ENCODE measurements at places on chromosomes 5 and 9.

GRCh38 chr5:132226516-132227234 is 978 bp downstream of the P4HA2 start:
- peak; percentile 25 for DNase-seq

DNA sequence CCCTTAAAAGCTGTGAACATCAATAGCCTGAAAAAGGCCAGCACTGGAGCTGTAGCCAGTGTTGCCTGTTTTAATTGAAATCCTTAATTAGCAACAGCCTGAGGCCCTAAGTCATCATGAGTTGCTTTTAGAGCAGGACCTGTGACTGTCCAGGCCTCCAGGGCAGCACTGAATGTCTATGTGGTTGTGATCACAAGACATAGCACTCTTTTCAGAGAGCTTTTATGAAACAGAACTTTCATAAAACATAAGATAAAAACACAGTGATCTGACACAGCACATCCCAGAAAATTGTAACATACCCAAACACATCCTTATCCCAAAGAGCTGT is 85.5 kb upstream of the MYO10 start:
- no peak for DNase-seq

GRCh38 chr9:96523374-96523773 is 73.4 kb downstream of the HABP4 start:
- no peak for DNase-seq

GRCh38 chr5:8050616-8051175 is 181.7 kb downstream of the MTRR start:
- no peak for DNase-seq

DNA sequence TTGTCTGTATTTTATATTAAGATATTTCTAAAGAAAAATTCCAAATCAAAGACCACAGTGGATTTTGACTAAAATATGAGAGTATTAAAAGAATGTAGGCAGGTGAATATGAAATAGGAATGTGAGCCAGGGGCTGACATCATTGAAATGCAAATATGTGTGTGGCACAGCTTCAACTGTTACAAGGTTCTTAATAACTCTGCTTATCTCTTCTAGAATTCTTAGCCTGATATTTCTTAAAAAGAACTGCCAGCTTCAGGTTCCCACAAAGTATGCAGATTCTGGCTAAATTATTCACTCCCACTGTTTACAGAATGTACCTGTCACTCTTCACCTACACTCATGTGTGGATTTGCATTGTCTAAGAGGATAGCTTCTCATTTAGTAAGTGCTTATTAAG is 274.4 kb downstream of the DIRAS2 start:
- no peak for DNase-seq

- DNase-seq = no peak
Measured at GRCh38 chr9:78325846-78326360, 29.0 kb downstream of the PSAT1 start.

DNA sequence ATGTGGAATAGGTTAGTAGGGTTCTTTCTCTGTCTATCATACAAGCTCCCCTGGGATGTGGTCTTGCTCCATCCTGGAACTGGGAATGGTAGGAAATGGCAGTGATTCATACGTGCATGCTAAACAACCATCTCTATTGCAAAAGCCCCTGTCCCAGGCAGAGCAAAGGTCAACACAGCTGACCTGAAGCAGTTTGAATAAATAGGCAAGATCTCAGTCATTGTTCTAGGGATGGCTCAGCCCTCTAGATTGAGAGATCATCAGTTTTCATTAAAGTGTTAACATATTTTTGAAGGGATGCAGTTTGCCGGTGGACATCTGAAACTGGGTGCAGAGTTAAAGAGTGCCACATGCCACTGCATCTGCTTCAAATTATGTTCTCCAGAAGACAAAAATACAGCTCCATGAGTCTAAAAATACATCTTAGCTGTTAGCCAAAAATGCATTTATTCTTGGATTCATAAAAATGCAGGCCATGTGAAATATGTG is 224.1 kb downstream of the ESM1 start:
- peak; percentile 25 for DNase-seq

DNA sequence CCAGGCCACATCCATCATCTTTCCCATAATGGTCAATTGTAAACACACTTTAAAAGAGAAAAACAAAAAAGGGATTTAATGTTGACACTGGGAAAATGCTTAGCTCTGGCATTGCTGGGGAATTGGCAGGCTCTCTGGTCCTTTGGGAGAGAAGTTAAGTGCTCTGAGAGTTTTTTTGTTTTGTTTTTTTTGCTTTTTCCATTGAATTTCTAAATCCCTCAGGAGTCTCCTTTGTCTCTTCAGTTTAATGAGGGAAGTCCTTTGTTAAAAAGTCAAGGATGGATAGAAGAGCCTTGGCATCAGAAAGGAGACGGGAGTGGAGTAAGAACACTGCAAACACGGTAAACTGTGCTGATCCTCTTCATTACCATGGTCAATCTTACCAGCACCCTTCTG is 7.1 kb upstream of the HAND1 start:
- no peak for DNase-seq

GRCh38 chr5:5432020-5432707 is 9.7 kb downstream of the ICE1 start:
- no peak for DNase-seq

DNA sequence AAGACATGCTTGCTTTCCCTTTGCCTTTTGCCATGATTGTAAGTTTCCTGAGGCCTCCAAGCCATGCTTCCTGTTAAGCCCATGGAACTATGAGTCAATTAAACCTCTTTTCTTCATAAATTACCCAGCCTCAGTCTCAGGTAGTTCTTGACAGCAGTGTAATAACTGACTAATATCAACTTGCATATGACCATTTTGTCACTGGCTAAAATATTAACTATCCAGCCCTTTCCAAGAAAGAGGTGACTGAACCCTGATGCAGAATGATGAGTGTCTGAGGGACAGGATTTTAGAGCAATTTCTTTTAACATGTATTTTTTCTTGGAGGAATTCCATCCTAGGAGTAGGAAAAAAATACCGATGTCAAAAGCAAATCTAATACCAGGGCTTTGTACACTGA is 266.1 kb downstream of the SEMA5A start:
- DNase-seq = no peak

Measured in dermis microvascular lymphatic vessel endothelial cell (primary cell).